Occipital lobe (tissue), 3 donors: ENCODE measurements at places on chromosomes 4 and X. TPM values are rescaled to one million over a fixed set of nuclear protein-coding genes. Genes with fewer than 3 reads are reported as not detected.

- DNase-seq, result no peak
Measured at GRCh38 chr4:129189630-129190029, 93.7 kb downstream of the C4orf33 start.

DNA sequence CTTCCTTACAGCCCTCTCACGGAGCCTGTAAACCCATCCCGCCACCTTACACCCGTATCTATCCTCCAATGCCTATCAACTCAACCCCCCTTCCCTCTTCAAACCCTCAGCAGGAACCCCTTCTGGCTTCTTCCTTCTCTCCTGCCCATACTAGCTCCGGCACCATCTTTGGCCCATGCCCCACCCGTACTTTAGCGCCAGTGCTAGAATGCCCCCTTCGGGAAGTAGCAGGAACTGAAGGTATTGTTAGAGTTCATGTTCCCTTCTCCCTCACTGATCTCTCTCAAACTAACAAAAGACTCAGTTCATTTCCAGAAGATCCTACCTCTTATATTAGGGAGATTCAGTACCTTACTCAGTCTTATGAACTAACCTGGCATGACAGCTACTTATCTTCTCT, 2.7 kb upstream of the UGT2B15 start:
- no peak for DNase-seq

DNA sequence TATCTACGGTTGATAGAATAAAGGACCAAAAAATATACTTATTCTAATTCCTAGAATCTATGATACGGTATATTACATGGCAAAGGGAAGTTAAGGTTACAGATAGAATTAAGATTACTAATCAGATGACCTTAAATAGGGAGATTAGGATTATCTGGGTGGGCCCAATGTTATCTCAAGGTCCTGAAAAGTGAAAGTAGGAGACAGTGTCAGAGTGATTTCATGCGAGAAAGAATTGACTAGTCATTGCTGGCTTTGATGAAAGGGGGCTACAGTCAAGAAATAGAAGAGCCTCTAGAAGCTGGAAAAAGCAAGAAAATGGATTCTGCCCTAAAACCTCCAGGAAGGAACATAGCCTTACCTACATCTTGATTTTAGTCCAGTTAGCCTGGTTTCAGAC, 176.9 kb upstream of the PPP1R2C start:
- no peak for DNase-seq

- DNase-seq, result no peak
Measured at GRCh38 chr4:158170691-158171561, 1.9 kb downstream of the GASK1B start.

GRCh38 chr4:2141762-2142451, 82.8 kb downstream of the NAT8L start:
- no peak for DNase-seq

DNA sequence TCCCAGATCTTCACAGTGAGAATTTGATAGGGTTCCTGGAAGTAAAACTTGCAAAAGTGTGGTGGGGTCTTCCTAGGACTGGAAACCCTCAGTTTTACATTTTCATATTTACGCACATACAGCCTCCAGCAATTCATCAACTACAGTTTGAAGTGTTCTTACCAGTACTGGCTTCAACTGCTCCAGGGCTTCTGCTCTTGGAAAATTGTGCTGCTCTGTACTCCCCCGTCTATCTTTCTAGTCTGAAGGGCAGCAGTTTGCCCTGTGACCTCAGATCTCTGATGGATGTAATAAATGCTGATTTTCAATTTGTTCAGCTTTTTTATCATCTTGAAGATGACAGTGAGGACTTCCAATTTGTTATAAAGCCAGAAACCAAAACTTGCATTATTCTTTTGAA, 458.9 kb upstream of the FSTL5 start:
- no peak for DNase-seq

- no peak for DNase-seq
Measured at GRCh38 chrX:147803948-147804347, 107.8 kb upstream of the FMR1 start.

Gene PRDM8
- total RNA-seq, result 24.6 TPM

Gene TNIP3
- total RNA-seq, result 0.47 TPM

Gene NLRP2B
- total RNA-seq, result 0.16 TPM

Gene SH2D1A
- total RNA-seq, result not detected
